ENCODE measurements at places on chromosomes 6 and 20. TPM values are rescaled to one million over a fixed set of nuclear protein-coding genes. Genes with fewer than 3 reads are reported as not detected.

DNA sequence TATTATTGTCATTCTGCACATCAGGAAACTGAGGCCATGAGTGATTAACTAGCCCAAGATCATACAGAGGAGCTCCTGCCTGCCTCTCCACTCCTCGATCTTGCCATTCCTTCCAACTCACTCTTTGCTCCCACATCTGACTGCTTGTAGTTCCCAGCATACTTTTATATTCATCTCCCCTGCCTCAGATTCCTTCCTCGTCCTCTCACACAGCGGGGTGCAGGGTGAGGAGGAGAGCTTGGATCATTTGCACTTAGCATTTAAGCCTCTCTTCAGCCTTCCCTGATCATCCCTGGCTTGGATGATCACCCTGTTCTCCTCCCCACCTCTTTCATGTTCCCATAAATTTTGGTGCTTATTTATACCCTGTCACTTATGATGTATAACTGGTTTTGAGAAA, 515.1 kb upstream of the SOX4 start:
- DNase-seq = no peak

DNA sequence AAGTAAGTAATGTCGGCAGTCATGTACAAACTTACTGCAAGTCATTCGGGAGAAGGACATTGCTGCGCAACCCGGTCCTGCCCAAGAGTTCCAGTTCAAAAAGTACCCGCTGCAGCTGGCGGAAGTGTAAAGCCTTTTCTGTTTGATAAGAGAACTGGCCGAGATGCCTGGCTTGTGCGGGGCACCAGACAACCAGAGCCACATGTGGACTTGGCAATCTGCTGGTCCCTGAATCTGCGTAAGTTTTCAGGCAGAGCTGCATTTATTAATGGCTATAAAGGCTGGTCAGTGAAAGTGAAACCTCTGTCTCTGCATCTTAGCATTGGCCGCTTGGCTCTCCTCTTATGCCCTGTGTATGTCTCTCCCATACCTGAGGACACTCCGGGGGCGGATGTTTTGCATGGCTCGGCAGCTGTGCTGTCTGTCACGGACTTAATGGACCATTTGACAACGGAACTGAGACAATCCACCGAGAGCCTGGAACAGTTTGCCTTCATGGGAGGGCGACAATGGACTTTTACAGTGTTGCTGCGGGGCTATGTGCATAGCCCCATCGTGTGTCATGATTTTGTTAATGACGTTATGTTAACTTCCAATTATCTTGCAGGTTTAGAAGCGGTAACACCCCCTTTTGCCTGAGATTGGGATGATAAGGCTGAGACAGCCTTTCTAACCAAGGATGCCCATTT, 19.8 kb upstream of the RGS17 start:
- DNase-seq = no peak

DNA sequence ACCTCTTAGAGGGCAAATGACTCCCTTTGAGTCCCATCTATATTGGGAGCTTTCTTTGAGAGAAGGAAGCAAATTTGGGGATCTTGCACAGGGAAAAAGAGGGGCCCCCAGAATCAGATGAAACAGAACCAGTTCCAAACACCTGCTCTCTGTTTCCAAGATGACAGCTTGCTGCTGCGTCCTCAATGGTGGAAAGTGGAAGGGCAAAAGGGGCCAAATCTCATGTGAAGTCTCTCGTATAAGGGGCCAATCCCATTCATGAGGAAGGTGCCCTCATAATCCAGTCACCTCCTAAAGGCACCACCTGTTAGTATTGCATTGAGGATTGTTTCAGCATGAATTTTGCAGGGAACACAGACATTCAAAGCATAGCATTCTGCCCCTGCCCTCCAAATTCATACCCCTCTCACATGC, 483 bp upstream of the SERPINB1 start:
- DNase-seq = no peak

DNA sequence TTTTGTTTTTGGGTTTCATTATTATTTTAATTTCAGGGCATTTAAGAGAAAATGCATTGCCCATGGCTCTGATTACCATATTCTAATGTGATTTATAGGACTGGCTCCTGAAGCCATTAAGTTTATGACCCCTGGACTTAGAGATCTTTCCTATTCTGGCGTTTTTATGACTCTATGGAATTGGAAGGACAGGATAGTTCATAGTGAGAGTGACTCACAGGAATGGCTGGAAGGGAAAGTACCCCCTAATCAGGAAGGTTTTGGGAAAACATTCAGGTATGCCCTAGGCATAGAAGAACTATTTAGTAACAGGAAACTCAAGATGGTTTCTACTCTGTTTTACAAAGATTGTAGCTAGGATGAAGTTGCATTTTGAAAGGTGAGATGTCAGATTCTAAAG, 108.6 kb upstream of the SLC2A12 start:
- DNase-seq = peak; percentile 39

DNA sequence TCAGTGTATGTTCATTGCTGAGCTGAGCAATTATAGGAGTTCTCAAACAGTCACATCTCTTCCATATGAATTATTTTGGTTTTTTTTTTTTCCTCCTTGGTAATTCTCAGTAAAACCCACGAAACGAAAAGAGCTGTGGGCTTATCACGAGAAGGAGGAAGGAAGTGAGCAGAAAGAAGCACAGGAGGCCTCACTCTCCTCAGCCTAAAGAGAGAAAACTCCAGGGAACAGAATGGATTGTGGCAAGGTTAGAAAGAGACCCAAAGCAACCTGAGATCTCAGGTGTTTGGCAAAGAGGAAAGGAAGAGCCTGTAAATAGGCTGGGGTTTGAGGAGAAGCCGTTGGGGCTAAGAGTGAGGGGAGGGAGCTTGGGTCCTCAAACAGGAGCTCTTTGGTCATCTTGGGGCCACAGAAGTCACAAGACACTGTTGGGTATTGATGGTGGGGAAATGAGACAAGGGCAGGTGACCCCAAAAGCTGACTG, 67.8 kb upstream of the CITED2 start:
- no peak for DNase-seq

DNA sequence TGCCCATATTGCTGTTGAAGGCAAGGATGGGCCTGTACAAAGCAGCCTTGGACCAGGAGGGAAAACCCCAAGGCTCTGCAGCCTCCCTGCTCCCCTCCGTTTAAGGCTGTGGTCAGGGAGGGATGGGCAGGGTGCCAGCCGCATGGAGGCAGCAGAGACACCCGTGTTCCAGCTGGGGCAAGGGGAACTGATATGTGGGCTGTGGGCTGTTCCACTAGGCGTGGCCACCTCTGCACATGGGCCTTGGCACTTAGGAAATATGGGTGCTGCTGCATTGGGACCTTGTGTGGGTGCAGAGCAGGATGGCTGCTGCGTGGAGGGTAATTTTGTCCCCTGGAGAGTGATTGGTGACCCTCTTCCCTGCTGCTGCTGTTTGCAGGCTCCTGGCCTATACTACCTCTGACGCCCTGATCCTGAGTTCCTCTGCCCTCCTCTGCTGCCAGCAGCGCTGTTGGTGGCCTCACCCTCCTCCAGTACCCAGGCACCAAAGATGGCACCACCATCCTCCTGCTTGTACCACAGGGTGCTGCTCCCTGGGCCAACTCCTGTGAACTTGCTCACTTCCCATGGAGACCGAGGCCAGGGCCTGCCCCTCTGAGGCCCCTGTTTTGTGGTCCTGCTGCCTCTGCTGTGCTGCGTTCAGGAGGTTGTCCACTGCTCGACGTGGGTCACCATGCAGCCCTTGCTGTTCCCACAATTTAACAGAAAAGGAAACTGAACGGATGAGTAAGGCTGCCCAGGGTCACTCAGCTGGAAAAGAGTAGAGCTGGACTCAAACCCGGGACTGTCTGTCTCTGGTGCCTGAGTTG, 35.3 kb downstream of the PANK2 start:
- DNase-seq = no peak

GRCh38 chr6:78093906-78094305, 441.1 kb downstream of the MEI4 start:
- no peak for DNase-seq

DNA sequence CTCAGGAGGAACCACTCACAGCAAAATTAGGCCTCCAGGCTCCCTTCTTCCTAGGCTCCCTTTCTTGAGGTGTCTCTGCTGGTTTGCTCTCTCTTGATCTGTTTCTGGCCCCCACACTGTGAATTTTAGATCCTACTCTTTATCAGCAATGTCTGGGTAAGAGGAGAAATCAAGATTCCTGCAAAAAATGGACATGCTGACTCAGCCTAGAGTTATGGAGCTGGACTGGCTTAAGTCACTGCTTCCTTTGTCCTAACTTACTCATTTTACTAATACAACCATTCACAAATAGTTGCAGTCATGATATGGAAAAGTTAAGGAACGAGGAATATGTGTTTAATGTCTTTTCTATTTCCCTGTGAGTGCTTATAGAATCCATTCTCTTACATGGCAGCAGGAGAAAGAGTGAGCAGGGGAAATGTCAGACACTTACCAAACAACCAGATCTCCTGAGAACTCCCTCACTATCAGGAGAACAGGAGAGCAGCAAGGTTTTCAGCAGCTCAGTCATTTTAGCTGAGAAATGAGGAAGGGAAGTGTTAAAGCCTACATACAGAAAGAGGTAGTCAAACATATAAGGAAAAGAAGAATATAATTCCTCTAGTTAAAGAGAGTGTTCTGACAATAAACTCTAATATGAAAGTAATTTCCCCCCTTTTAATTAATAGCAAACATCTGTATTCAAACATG, 160.8 kb downstream of the PDE7B start:
- DNase-seq = peak; percentile 64

- DNase-seq = peak; percentile 49
Measured at GRCh38 chr6:52399511-52400312, 20.4 kb upstream of the EFHC1 start.

DNA sequence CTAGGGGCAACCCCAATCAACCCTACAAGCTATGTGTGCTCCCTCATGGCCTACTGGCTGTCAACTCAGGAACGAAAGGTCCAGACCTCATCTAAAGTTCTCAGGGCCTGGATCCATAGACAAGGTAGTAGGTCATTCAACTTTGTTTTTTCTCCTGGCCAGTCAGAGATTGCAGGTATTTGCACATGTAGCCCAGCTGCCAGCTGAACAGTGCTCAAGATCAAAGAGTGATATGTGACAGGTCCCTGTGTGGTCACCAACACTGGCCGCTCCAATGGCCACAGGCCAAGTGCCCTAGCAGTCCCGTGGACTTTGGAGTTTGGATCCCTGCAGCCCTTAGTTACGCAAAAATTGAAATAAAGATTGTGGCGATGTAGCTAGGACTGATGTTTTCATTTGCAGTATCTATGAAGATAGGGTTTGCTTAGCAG, 60.6 kb upstream of the ATXN1 start:
- DNase-seq = no peak

DNA sequence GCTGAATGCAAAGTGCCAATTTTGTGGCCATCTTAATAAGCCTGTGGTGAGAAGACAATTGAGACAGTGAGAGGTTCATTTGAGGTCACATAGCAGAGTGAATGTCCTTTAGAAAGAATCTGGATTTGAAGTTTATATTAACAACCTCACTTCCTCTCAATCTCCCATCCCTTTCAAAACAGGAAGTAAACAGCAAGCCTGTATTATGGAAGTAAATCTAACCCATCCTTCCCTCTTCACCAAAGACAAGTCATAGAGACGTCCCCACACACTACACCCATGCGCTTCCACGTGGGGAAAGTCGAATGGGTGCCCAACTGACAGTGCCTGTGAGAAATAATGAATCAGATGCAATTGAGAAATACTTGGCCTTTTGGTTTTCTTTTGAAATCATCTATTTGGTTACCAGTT, 28.8 kb upstream of the CCND3 start:
- DNase-seq = peak; percentile 48

DNA sequence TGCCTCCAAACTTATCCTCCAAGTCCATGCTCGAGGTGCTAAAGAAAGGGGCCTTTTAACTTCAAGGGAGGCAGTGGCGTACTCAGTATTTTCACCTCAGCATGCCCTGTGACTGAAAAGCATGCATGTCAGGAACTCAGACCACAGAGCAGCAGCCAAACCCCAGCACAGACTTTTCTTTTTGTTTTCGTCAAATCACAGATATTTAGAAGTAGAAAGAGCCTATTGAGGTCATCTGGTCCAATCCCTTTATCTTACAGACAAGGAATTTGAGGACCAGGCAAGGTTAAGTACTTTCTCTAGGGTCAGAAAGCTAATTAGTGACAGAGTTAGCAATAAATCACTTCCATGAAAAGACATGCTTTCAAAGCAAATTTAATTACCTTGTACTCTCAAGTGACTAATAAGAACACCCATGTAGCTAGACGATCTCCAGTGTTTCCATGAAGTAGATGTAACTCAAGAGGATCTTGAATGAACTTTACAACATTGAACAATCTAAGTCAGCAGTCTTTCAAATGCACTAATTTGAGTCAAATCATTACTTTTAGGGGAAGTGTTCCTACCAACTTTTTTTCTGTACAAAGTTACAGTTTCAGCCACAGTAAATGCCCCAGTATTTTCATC, 35.9 kb downstream of the MOXD1 start:
- DNase-seq = no peak

DNA sequence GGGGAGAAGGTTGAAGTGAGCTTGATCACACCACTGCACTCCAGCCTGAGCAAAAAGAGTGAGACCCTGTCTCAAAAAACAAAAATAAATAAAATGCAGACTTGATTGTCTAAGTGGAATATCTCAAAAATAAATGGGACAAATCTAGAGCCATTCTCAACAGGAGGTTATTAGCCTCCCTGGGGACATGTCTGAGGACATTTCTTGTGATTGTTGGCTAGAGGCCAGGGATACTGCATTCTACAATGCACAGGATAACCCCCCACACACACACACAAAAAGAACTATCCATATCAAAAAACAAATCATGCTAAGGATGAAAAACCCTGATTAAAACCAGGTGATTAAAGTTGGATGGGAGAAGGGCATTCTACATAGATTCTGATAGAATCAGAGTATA, 37.5 kb downstream of the FAM217A start:
- DNase-seq = no peak

DNA sequence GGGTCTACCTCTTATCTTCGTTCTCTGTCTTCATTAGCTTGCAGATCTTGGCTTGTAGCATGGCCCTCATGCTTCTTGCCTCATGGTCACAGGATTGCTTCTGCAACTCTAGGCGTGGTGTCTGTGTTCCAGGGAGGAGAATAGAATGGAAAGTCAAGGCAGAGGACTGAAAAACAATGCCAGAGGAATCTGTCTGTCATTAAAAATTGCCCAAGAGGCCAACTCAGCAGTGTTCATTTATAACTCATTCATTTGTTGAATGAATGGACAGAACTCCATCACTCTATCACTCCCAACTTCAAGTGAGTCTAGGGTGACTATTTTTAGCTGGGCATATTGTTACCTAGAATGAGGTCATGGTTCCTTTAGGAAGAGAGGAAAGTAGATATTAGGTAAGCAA, 179.6 kb downstream of the UST start:
- no peak for DNase-seq

DNA sequence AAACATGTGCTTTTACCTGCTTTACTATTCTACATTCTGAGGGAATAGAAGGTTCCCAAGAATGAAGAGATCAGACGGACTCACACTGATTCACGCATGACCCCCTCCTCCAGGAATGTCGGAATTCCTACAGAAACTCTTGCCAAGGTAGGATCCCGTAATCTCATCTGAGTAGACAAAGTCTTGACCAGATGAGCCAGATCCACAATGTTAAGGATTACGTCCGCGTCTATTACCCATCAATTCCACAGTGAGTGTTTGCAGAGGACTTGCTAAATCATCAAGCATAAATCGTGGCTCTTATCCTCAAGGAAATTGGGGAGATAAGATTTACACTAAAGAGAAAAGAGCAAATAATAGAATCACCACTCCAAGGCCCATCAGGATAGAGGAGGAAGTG, 245.9 kb upstream of the FOXQ1 start:
- no peak for DNase-seq

C6orf52 gene
- not detected for total RNA-seq

PLCB4 gene
- 95.7 TPM for total RNA-seq

DNAH8 gene
- total RNA-seq = not detected

XKR7 gene
- total RNA-seq = not detected

TUBB gene
- 1,538 TPM for total RNA-seq

ADGRF5 gene
- total RNA-seq = not detected

PPP1R18 gene
- total RNA-seq = 140 TPM

WTAP gene
- 64.8 TPM for total RNA-seq

BEND3 gene
- total RNA-seq = 2.0 TPM

Data from HFFc6 (cell line).